ENCODE measurements at places on chromosomes 7 and 10.
A peak's percentile ranks its signal among the peaks of the same experiment; 100 is the strongest.

DNA sequence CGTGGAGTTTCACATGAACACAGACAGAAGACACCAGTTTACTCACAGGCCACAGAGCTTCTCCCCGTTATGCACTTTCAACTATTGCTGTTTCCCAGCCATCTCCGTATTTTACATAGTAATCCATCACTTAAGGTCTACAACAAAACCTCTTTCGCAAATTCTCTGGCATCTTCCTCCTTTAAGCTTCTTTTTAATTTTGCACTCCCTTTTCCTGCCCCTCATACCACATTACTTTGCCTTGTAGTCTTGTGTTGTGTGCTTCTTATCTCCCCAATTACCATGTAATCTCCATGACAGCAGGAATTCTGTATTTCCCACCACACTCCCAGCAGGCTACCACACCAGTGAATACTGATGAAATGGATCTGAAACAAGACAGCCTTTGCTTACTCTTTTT is 87.3 kb downstream of the ODAD2 start:
- DNase-seq, result no peak

DNA sequence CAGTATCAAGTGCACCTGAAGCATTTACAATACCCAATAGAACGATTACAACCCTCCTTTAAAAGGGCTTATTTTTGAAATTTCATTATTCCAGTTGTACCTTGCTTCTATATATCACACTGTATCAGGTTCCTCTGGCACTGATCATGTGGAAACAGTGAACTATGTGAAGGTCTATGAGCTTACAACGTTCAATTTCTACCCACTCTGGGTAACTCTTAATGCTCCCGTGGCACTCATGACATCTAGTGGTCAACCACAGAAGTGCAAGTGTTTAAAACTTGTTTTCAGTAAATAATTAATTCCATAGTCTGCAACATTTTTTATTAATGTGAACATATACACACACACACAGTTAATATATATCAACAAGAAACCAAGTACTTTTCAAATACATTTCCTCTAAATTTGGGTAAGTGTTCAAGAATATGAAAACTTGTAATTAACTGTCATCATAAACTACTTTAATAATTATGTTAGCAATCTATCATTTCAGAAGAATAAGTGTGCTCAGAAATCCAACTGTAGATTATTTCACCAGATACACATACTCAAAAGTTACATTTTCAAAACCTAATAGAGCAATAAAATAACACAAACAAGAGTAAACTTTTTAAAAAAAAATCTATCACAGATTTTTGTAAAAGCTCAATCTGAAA is 61.0 kb downstream of the MPP7 start:
- DNase-seq, result peak; percentile 67

GRCh38 chr7:28149291-28150101 is 31.1 kb downstream of the JAZF1 start:
- DNase-seq, result no peak

GRCh38 chr10:30857803-30858202 is 173.9 kb downstream of the ZNF438 start:
- DNase-seq, result peak; percentile 81

DNA sequence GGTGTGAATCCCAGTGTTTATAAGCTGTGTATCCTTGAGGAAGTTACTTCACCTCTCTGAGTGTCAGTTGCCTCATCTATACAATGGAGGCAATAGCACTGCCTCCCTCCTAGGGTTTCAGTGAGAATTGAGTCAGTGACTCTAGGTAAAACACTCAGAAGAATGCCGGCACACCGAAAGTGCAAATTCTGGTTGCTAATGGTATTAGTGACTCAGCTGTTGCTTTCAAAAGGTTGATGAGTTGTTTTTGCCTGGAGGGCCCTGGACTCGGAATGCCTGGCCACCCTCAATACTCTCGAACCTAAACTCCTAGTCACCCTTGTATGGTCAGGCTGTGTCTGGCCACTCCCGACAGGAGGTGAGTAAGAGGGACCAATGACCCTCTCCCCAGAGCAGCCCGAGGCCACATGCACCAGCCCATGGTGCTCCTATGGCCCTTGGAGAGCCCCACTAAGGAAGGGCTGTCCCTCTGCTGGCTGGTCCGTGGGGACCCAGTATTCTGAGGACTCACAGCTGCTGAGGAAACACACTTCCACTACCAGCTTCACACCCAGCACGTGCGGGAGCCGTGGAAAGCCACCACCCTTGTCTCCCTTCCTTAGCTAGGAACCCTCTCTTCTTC is 60.2 kb downstream of the CALML3 start:
- peak; percentile 73 for DNase-seq

GRCh38 chr10:28295336-28295735 is 7.5 kb downstream of the MPP7 start:
- DNase-seq, result peak; percentile 20

GRCh38 chr10:73892310-73893030 is 18.1 kb upstream of the CAMK2G start:
- DNase-seq, result no peak

- DNase-seq, result no peak
Measured at GRCh38 chr7:22061775-22062174, 116.1 kb upstream of the CDCA7L start.

GRCh38 chr10:34543716-34544115 is 271.4 kb downstream of the PARD3 start:
- no peak for DNase-seq

DNA sequence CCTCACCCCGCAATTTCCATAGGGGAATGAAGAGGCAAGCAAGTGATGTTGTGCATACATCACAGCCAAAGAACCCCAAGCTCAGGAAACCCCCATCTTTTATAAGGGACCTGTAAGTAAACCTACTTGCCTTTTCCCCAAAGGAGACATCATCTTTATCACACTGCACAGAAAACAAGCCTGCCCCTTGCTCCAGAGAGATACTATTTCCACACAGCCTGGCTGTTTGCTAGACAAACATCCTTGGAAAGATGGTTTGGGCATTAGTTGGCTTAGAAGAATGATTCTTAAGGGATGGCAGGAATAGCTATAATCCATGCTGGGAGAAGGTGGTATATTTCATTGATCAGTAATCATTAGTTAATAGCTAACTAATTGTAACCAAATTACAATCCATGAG is 123.7 kb upstream of the SEC61G start:
- DNase-seq, result no peak

DNA sequence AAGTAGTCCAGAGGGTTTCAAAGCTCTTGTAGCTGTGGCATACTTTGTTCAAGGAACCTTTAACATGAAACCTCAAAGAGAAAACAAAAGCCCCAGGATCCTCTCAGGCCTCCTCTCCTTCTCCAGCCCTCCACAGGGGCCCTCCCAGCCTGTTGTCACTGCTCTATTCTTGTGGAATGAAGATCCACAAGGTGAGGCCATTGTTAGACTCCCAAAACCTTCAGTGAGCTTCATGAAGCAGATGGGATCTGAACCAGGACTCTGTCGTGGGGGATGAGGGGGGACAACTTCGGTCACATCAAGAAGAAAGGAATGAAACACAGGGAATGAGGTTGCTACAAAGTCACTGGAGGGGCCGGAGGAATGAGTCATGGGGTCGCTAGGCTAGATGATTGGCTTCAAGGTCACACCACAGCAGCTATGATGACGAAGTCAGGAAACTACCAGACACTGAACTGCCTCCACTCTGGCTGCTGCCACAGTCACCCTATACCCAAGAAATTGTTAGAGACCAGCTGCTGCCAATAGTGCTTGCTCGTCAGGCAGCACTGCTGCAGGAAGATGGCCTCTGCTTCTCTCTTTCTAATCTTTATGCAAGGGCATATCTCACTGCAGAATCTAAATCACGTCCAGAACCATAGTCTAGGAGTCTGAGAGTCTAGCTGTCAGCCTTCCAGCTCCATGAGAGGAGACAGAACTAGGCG is 208.8 kb downstream of the HIBADH start:
- DNase-seq, result peak; percentile 22

DNA sequence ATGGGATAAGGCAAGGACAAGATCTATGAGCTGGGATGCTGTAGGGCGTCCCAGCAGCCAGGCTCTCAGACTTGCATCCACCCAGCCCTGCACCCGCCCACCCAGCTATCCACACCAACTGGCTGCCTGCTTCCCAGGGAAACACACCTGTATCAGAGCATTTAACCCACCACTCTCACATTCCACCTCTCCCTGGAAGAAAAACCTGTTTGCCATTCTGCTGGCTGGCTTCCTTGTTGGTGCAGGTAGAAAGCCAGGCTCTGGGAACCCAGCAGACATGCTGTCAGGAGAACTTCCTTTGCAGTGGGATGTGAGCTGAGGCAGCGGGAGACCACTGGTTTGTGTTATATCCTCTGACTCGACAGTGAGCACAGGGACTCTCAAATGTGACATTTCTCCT is 67.0 kb downstream of the FAM241B start:
- no peak for DNase-seq

DNA sequence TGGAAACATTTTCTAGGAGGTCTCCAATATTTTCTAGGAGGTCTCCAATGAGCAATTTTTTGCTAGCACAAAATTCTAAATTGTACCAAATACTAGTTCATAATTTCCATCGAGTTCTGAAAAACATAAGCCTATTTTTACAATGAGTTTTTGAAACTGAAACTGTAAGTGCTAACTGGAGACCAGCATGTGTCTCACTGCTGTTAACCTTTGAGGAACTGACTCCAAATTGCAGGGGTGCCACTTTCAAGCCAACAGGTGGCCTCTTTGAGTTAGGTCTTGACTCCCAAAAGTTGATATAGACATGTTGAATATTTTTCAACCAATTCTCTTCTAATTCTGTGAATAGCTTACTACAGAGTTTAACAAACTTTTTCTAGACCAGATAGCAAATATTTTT is 58.8 kb downstream of the CAV1 start:
- no peak for DNase-seq

Data from GM03348 (cell line).